ENCODE measurements at places on chromosomes 2 and 18. TPM values are rescaled to one million over a fixed set of nuclear protein-coding genes. Genes with fewer than 3 reads are reported as not detected.

Gene CSRNP3
- polyA plus RNA-seq: 0.03 TPM

Gene NOSTRIN
- 0.42 TPM for polyA plus RNA-seq

Gene SPHKAP
- polyA plus RNA-seq: not detected

Gene LYPD6
- polyA plus RNA-seq: not detected

Gene PPP1CB
- 123 TPM for polyA plus RNA-seq

DNA sequence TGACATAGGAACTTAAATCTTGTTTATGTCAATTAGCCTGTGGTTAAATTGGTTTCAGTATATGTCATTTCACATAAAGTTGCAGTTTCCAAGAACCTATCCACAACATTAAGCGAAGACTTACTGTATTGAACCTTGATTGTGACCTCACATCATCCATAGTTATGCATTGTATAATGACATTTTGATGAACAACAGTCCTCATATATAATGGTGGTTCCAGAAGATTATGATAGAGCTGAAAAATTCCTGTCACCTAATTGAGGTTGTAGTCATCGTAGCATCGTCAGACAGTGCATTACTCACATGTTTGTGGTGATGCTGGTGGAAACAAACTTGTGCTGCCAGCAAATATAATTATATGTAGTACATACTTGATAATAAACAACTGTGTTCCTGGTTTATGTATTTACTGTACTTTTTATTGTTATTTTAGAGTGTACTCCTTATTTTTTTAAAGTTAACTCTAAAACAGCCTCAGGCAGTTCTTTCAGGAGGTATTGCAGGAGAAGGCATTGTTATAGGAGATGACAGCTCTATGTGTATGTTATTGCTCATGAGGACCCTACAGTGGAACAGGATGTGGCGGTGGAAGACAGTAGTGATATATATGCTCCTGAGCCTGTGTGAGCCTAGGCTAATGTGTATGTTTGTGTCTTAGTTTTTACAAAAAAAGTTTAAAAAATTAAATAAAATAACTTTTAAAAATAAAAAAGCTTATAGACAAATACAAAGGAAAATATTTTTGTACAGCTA lies 56.6 kb downstream of the UBE2E3 start:
- DNase-seq: no peak

GRCh38 chr18:71209944-71210343 lies 921.1 kb downstream of the SOCS6 start:
- DNase-seq: no peak

DNA sequence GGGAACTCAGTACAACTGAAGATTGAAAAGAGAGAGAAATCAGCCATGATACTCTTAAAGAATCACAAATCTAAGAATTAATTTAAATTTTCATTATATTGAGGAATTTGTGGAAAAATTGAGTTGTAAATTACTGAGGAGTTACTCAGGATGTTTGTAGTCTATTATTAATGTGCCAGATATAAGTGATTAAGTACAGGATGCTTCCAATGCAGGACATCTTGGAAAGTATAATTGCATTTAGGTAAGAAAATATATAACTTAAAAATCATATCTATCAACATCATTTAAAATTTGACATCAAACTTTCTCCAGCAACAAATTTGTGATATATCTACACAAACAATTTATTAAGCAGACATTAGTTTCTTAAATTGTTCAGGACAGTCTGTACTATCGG lies 1.3 kb downstream of the CALCRL start:
- DNase-seq: no peak

GRCh38 chr2:10188729-10189305 lies 66.3 kb downstream of the RRM2 start:
- DNase-seq: no peak

DNA sequence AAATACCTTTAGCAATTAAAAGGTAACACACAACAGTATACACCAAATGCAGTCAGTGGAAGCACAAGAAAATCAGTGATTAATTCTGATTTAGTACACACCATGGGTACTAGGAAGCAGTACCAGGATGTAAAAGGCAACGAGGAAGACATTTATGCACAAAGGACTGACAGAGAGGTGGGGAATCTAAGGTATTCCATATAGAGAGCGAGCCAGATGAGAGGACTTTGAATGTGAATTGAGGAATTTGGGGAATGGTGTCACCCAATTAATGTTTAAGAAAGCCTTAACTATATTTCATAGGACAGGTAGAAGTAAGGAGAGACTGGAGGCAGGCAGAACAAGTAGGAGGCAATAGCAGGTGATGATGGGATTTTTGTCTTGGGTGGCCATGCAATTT lies 11.7 kb downstream of the CPS1 start:
- no peak for DNase-seq

DNA sequence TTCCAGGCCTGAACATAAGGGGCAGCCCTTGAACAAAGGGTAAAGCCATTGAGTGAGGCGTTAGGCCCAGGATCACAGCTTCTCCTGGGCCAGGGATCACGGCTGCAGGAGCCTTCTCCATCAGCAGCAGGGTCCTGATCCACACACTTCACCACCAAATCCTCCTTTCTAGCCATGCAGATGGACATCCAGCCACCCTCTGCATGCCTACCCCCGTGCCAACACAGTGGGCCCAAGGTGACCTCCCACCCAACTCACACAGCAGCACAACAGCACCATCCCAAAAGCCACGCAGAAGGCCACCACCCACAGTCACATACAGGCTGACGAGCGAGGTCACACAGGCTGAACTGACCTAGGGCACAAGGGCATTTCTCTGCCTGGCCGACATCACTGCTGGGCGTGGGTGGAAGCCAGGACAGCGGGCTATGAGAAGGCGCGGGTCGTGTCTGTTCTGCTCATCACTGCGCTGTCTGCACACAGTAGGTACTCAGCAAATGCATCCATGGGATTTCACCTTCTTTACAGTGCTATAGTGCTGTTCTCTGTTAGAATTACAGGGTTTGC lies 31.2 kb downstream of the TFCP2L1 start:
- DNase-seq: no peak

DNA sequence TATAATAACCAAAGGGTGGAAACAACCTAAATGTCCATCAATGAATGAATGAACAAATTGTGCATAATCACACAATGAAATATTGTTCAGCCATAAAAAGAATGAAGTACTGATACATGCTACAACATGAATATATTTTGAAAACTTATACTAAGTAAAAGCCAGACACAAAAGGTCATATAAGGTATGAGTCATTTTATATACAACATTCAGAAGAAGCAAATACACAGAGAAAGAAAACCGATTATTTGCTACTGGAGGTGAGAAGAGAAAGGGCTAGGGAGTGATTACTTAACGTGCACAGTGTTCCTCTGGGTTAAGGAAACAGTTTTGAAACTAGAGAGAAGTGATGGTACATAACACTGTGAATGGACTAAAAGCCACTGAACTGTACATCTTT lies 105.3 kb downstream of the GORASP2 start:
- DNase-seq: no peak

GRCh38 chr2:70659551-70659950 lies 105.9 kb upstream of the TGFA start:
- no peak for DNase-seq

GRCh38 chr18:47397671-47398319 lies 146.3 kb upstream of the SKOR2 start:
- DNase-seq: no peak

GRCh38 chr2:130763405-130763804 lies 8.1 kb downstream of the AMER3 start:
- no peak for DNase-seq

GRCh38 chr2:128422571-128422970 lies 103.9 kb upstream of the HS6ST1 start:
- no peak for DNase-seq

DNA sequence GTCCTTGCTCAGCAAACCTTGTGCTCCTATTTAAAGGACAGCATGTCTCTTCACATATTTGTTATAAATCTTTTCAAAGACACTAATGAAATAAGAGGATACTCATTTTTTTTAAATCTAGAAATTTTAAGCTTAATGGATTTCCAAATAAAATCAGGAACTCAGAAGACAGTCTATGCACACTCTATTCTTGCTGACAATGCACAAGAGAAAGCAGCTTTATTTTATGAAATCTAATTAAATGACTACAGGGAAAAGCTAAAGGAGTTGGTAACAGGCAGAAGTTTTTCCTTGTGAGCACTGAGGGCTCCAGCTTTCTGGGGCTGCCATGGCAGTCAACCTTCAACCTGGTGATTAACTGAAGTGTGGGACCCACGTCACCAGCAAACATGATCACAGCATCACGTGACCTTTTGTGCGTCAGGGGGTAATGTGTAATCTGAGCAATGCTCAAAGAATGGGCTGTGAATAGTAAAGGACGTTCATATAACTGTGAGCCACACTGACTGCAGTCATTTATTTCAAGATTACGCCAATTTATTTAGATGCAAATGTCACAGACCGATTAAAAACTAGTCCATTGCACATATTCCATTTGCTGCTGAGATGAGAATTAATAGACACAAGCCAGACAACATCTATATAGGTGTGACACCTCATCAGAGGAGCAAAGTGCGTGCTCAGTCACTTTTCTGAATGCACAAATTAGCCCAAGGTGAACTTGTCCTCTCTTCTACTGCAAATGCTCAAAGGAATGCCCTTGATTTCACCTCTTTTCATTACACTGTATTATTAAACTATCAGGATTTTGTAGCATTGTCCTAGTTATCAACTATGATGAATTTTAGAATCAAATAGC lies 11.6 kb upstream of the DNER start:
- DNase-seq: no peak

Data from GM12878 (cell line).